ENCODE measurements at places on chromosomes 13 and 19.

- DNase-seq = peak; percentile 92
These were observed 781 bp downstream of the QPCTL start for GRCh38 chr19:45693106-45693788.

DNA sequence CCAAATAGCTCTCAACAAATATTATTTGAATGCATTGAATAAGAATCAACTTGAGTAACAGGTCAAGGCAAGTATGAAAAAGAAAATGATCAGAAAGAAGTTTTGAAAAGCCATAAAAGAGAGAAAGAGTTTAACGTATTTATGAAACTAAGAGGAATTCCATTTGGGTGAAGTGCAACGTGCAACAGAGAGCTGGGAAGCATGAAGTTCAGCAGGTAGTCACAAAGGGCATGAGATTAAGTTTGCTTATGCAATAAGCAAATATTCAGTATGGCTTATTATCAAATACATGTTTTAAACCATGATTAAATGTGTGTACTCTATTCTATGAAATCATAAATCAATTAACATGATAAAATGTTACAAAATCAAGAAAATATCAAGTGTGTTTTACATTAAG is 62.7 kb upstream of the PCDH17 start:
- no peak for DNase-seq

DNA sequence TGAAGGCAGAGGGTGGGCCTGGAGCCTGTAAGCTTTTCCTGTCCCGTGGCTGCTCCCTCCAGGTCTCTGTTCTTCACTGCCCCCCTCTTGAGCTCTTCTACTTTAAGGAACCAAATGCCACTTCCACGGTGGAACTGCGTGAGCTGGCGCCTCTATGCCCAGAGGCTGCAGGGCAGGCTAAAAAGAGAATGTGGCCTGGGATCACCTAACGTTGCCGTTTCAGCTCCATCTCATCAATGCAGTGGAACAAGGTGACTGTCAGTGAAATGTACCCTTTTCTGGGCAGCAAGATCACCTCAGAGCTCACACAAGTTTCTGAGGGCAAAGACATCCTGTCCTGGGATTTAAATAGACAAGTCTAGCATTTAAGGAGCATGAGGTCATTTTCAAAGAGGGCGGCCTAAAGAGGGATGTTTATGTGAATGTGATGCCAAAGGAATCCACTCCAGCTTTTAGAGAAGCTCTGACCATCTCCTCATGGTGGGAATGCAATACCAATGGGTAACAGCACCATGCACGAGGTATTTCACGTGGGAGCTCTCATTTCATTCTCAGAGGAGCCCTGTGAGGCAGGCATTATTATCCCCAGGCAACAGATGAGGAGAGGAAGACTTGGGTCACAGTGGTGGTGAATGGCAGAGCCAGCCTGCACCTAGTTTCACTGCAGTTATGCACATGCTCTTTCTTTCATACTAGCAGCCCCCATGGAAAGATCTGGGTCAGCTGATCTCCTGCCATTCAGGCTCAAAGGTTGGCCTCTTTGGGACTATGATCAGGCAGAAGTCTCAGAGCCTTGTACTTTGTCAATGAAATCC is 39.3 kb downstream of the RGCC start:
- DNase-seq = no peak

DNA sequence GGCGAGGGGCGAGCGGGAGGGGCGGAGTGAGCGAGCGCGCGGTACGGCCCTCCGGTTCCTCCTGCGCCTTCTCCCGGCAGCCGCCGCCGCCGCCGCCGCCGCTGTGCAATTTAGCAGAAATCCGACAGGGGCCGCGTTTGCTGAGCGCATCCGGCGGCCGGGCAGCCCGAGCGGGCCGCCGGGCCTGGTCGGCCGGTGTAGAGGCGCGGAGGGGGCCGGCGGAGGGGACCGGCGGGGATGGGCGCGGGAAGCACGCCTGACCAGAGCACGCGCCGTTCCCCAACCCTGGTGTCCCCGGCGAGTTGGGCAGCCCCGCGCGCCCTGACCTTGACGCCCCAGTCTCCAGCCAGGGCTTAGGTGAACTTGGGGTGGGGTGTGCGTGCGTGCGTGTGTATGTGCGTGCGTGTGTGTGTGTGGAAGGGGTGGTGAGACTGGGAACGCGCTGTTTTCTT is 144.5 kb upstream of the ZNF536 start:
- peak; percentile 82 for DNase-seq

GRCh38 chr13:98097749-98098148 is 45.1 kb upstream of the FARP1 start:
- DNase-seq = no peak

- no peak for DNase-seq
These were observed 842.7 kb upstream of the SLC10A2 start for GRCh38 chr13:103908911-103909310.

DNA sequence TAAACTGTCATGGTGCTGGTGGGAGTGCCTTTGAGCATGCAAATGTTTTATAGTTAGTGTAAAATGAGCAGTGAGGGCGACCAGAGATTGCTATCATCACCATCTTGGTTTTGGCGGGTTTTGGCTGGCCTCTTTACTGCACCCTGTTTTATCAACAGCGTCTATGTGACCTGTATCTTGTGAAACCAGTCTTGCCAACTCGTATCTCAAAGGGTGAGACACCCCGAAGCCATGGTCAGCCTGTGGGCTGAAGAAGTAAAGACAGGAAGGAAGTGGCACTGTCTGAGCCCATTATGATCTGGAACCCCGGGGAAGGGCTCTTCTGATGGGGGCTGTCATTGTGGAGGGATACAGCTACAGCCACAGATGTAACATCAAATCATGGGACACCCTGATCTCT is 81.5 kb upstream of the FAM216B start:
- no peak for DNase-seq

DNA sequence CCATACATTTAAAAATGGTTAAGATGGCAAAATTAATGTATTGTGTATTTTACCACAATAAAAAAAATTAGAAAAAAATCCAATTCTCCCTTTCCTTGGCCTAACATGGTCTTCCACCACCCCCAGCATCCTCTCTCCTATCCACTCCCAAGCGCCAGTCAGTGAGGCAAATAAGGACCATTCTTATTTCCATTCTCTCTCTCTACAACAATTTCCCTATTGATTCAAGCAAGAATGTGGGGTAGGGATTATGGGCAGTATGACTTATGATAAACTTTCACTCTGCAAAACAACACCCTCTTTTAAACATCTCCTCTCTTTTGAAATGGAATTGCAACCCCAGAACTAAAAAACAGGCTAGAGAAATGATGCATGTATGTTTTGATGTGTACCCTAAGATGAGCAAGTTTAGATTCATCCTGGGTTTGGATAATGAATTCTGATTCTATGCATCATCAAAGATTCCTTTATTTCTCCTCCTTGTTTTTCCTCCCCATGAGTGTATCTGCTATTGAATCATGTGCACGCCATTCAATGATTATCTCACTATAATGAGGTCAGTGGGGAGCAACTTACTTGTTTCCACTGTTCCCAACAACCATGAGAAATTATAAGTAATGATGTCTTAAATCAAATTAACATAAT is 3.5 kb downstream of the STARD13 start:
- DNase-seq = no peak

- DNase-seq = no peak
These were observed 56.5 kb downstream of the VAV1 start for GRCh38 chr19:6828698-6829633.

DNA sequence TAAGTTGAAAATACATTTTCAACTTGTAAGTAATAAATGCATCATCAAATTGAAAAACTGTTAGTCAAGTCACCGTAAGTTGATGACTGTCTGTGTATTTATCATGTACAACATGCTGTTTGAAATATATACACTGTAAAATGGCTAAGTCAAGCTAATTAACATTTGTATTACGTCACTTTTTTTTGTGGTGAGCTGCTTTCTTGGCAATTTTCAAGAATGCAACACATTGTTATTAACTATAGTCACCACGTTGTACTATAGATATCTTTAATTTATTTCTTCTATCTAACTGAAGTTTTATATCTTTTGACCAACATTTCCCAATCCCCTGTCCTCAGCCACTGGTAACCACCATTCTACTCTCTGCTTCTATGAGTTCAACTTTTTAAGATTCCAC is 57.0 kb downstream of the RBM26 start:
- no peak for DNase-seq

GRCh38 chr19:49677231-49677900 is at the start of gene PRMT1:
TSS of gene PRMT1 (plus strand) at chr19:49677271. CDS start at chr19:49677281, 10 bp downstream.
- DNase-seq = peak; percentile 92

GRCh38 chr19:53915000-53915399 is 5.9 kb downstream of the CACNG7 start:
- no peak for DNase-seq

DNA sequence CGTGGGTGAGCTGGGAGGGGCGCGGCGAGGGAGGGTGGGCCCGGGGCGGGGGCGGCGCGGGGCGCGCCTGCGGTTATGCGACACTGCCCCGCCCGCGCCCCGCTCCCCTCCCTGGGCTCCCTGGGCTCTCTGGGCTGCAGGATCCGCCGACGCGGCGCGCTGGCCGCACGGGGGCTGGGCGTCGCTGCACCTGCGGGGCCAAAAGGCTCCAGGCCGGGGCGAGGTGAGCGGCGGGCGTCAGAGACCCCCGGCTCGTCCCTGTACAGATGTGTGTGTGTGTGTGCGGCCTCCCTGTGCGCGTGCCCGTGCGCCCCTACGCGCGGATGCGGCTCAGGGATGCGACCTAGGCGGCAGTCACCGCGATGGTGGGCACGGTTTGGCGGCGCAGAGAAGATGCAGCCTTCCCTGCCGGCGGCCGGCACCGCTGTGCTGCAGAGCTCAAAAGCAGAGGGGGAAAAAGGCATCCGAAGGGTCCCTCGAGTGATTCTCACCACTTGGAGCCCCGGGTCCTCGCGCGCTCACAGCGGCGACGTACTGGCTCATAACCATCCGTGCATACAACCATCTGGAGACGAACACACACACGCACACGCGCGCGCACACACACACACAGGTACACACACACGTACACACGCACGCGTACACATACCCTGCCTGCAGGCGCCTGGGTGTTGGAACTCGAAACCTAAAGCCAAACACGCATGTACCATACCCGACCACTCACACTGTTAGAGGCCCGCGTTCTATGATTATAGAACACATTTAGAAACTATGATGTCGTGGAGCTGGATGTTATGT is 709 bp downstream of the ATP8A2 start:
- DNase-seq = no peak

DNA sequence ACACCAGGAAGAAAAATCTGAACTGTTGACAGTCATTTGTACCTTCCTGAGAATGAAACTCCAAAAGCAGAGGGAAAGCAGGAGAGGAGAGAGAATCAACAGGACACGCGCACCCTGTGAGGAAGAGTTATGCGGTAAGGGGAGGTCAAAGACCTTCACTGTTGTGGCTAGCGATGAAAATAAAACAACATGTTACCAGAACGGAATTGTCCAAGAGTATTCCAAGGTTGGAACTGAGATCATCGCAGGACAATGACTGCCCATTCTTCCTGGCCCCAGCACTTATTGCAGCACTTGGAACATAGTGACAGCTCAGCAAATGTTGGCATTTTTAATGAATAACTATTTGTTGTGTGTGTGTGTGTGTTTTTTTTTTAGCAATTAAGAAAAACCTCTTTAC is 176.0 kb upstream of the TSC22D1 start:
- no peak for DNase-seq

DNA sequence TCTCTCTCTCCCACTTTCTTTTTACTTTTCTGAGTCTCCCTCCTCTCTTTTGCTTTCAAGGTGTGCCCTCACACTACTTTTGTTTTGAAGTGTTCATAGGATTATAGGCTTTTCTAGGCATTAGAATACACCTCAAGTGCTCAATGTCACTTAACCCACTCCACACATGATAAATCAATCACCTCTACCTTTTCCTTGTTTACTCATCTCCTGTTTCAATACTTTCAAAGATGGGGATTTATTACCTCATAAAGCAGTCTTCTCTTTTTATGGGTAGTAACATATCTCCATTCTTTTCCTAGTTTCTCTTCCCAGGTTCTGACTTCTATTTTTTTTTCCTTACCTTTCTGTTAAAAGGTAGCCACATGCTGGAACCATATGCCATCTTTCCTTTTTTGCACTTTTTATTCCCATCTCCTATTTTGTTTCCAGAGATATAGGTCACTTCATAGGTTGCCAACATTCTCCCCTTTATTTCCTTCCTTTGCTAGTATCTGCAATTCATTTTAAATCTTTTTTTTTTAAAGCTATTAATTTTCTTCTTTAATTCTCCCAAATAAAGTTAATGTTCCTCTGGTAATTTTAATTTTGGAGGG is 137.6 kb upstream of the SLC10A2 start:
- DNase-seq = no peak

DNA sequence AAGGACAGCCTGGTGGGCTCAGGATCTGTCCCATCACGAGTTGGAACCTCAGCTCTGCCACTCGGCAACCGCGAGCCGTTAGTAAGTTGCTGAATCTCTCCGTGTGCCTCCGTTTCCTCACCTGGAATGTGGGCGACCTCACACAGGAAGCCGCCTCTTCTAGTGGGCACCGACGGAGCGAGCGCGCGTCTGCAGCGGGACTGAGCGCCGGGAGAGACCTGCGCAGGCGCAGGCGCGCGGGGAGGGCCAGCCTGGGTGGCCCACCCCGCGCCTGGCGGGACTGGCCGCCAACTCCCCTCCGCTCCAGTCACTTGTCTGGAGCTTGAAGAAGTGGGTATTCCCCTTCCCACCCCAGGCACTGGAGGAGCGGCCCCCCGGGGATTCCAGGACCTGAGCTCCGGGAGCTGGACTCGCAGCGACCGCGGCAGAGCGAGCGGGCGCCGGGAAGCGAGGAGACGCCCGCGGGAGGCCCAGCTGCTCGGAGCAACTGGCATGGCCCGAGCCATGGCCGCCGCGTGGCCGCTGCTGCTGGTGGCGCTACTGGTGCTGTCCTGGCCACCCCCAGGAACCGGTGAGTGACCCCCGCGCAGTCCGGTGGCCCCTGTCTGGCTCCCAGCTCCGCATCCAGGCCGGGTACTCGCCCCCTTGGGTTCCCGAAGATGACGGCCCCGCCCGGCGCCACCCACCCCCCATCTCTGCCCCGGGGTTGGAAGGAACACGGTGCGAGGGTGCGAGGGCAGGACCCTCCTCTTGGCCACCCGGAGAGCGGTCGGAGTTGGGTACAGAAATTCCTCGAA is at the start of gene PVR:
PVR (plus strand) TSS at position 306 of the 797 bp plus-strand sequence; CDS start at position 493, 187 bp downstream.
- DNase-seq = peak; percentile 86

- DNase-seq = no peak
These were observed 264.9 kb downstream of the UQCRFS1 start for GRCh38 chr19:28948026-28948425.

- no peak for DNase-seq
These were observed 98.2 kb downstream of the RBM26 start for GRCh38 chr13:79307866-79308298.

DNA sequence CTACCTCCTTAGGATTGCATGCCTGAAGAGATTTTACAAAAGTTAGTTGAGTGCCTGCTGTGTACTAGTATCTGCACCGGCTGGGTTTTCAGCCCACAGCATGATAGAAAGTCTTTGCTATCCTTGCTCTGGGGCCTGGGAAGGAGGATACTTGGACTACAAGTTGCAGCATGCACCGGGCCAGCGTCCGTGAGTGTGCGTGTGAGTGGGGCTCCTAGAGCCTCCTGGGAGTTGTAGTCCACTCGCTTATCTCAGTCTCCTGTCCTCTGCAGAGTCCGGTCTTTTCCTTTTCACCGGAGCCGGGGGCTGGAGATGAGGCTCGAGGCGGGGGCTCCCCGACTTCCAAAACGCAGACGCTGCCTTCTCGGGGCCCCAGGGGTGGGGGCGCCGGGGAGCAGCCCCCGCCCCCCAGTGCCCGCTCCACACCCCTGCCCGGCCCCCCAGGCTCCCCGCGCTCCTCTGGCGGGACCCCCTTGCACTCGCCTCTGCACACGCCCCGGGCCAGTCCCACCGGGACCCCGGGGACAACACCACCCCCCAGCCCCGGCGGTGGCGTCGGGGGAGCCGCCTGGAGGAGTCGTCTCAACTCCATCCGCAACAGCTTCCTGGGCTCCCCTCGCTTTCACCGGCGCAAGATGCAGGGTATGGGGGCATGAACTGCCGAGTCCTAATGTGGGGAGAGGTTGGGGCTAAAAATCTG is 20.6 kb downstream of the BRSK1 start:
- DNase-seq = no peak
